G401 (cell line): ENCODE measurements at places on chromosomes 5 and 9.
A peak's percentile ranks its signal among the peaks of the same experiment; 100 is the strongest.

GRCh38 chr5:139651853-139652787 is 4.0 kb downstream of the CXXC5 start:
- peak; percentile 87 for DNase-seq

GRCh38 chr9:77614645-77615044 is 33.5 kb downstream of the GNA14 start:
- no peak for DNase-seq

DNA sequence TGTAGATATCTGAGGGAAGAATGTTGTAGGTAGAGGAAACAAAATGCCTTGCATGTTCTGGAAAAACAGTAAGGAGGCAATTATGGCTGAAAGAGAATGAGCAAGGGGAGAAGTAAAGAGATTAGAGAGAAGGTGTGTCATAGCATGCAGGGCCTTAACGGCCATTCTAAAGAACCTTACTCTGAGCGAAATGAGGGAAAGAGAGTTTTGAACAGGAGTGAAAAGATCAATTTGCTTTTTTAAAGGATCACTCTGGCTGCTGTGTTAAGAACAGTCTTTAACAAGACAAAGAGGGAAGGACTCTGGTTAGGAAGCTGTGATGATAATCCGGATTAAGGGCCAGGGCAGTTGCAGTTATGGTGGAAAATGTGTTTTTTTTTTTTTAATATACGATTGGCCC is 22.6 kb downstream of the PTBP3 start:
- no peak for DNase-seq

GRCh38 chr5:116572350-116573278 is 2.0 kb downstream of the SEMA6A start:
- DNase-seq: peak; percentile 78

GRCh38 chr9:93941493-93941892 is 13.7 kb downstream of the BARX1 start:
- DNase-seq: no peak

- no peak for DNase-seq
These were observed 3.0 kb downstream of the TXNDC15 start for GRCh38 chr5:134877159-134877558.
